ENCODE measurements at places on chromosomes 7 and 10.

DNA sequence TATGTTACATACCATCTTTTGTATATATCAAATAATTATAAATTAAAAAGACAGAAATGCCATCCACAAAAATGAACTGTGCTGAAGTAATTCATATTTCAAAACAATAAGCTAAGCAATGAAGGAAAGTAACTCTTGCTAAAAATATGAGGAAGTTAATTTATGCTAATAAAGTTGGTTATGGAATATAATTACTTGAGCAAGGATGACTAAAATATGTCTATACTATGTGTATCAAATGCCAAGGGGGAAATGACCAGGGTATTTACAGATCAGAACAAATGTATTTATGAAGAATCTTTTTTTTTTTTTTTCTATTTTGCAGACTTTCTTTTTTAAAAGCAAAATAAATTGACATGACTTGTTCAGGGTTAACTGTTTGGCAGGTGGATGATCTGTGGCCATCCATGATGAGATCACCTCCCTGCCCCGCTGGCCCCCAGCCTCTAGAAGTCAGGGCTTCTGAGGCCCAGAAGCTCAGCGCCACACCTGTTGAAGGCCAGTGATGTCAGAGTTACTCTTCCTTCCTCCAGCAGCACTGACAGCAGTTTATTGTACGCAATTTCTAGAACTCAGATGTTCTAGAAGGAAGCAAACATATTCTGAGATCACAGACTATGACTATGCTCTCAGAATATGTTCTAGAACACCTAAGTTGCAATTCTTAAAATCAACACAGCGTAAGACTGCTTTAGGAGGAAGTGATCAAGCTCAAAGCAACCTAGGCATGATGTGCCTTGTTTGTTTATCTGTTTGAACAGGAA lies 196.1 kb upstream of the KLF14 start:
- no peak for DNase-seq

- DNase-seq, result no peak
Measured at GRCh38 chr7:51666751-51667150, 350.1 kb upstream of the COBL start.

- DNase-seq, result no peak
Measured at GRCh38 chr10:114703377-114704107, 45.5 kb upstream of the ABLIM1 start.

GRCh38 chr10:13809427-13809826 lies 222.7 kb downstream of the PRPF18 start:
- no peak for DNase-seq

- DNase-seq, result no peak
Measured at GRCh38 chr10:121655254-121656144, 57.3 kb upstream of the FGFR2 start.

DNA sequence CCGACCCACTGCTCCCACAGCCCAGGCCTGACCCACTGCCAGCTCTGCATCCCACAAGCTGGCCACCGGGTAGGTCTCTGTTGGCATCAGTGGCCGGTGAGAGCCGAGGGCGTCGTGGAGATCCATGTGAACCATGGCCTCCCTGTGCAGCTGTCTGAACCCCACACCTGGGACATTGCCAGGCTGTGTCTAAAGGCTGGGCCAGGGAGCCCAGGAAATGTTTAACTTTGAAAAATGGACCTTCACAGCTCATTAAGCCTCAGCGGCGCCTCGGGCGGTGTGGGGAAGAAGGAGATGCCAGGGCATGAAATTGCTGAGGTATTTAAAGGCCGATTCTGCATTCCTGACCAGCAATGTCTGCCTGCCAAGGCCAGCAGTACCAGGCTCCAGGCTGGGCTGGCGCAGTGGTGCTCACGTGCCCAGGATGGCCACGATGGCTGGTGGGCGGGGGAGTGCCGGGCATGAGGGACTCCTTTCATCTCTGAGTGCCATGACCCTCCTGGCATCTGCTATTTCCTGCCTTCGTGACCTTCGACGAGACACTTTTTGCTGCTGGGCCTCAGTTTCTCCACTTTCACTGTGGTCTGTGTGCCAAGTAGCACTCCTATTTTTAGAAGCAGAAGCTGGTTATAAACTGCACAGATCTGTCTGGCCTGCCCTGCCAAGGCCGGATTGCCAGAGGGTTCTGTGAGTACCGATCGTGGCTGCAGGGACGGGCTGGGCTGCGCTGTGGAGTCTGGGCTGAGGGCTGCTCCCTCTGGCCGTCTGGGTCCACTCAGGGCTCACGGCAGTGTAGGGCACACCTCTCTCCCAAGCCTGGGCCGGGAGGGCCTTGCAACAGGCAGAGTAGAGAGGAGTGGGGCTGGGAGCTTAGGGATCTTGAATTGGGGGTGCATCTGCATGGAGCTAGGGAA lies 21.8 kb downstream of the ELFN1 start:
- DNase-seq, result no peak

DNA sequence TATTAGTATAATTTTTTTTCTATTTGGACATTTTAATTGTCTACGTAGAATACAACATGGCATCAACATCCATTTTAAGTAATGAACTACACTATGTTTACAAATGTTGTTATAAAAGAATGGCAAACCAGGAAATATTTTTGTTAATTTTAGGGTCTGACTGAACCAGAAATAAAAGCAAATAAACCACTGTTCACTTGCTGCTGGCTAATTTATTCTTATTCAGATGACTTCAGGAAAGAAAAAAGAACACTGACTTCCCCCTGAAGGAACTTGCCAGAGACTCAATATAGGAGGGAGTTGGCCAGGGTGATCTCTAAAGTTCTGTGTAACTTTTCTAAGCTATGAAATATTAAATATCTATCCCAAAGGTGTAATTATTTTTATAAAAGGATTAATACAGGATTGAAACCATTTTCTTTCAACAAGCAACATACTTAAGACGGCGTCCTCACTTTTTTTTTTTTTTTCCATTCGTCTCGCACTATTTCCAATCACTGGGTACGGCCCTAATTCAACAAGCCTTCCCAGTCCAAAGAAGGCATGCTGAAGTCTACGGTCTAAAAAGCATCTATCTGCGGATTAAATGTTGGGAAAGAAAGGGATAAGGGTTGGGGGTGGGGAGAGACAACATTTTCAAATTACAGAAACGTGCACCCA lies 1.2 kb downstream of the USP6NL start:
- DNase-seq, result no peak

- DNase-seq, result no peak
Measured at GRCh38 chr7:102047-102711, 90.2 kb upstream of the FAM20C start.

DNA sequence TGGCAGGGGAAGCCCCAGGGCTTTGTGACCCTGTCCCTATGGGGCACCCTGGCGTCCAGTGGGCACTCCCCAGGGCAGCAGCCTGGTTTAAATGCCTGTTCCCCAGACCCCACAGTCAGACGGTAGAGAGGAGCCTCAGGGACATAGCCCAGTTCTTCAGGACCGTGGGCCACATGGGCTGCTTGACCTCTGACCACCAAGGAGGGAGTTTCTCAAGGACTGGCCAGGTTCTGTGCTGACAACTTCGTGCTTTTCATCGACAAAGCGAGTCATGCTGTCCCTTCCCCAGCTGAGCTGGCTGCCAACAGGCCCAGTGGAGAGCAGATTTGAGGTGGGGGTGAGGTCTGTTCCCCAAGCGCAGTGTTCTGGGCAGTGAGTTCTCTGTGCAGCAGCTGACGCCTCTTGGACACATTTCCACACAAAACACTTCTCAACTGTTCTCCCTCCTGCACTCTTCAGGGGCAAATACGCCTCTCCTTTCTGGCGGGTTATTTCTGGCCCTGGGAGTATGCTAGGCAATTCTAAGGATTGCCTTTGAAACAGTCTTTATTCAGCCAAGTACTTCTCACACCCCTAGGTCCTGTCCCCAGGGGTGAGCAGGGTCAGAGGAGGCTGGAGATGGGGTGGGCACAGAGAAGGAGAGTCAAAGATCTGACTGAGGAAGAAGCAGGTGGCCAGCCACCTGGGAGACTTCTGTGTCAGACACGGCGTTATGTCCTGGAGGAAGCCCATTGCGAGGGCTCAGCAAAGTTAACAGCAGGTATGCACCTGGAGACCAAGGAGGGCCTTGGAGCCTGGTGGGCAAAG lies 57.3 kb upstream of the CAMK2B start:
- no peak for DNase-seq

GRCh38 chr10:116015583-116016333 lies 257.2 kb downstream of the GFRA1 start:
- no peak for DNase-seq

DNA sequence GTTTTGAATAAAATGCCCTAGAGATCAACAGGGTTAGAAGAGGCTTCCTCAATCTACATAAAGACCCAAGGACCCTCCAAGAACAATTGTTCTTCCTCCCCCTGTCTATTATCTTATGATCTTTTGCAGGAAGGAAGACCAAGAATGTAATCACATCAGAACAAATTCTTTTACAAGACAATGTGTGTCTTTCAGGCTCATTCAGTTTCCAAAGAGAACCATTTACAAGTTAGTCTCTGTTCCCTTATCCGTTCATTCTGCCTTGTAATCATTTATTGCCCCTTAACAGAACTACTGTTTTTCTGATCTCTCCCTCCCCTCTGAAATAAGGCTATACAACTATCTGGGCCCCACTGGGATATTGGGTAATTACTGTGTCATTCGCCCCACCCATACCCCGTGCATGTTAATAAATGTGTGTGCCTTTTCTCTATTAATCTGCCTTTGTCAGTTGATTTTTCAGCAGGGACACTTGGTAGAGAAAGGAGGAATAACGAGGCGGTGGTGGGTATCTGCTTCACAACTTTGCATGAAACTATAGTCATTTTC lies 5.7 kb upstream of the MKRN1 start:
- no peak for DNase-seq

DNA sequence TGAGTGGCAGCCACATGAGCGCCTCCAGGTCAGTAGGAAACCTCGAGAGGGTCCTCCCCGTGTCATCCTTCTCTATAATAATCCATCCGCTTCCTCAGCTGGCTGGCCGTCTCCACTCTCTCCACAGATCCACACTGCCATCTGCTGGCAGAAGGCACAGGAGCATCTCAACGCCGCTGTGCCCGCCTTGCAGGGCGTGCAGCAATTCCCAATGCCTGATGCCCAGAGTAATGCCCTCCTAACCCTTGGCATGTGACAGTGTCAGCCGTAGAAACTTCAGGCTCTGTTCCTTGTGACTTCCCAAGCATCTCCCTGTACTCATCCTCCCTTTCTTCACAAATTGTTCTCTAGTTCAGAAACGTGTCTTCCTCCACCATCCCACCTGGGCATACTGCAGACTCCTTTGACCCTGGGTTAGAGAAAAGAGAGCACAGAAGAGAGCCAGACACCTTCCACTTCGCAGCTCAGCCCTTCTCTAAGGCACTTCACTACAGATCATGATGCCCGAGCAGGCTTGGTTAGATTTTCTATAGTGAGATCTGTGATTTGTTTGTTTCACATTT lies 70.8 kb downstream of the XPNPEP1 start:
- peak; percentile 84 for DNase-seq

GRCh38 chr10:34690383-34691049 lies 124.6 kb downstream of the PARD3 start:
- no peak for DNase-seq

DNA sequence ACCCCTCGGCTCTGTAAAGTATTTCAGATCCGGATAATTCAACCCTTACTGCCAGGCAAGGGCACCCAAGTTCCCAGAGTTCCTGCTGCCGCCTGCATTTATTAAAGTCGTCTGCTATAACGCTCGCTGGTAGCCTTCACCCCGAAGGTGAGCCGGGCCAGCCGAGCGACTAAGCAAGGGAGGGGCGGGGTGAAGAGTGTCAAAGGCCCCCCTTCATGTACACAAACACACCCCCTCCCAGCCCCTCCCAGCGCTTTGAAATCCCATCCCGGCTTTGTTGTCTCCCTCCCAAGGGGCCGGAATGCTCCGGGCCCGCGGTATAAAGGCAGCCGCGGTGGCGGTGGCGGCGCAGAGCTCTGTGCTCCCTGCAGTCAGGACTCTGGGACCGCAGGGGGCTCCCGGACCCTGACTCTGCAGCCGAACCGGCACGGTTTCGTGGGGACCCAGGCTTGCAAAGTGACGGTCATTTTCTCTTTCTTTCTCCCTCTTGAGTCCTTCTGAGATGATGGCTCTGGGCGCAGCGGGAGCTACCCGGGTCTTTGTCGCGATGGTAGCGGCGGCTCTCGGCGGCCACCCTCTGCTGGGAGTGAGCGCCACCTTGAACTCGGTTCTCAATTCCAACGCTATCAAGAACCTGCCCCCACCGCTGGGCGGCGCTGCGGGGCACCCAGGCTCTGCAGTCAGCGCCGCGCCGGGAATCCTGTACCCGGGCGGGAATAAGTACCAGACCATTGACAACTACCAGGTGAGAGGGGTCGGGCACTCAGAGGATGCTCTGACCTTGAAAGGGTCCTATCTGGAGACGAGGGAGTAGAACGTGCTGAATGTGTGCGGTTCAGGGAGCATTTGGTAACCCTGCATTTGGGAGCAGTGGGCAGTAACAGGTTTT lies at the start of gene DKK1:
TSS of gene DKK1 (plus strand) at position 349 of the 889 bp plus-strand sequence. CDS start at position 503, 154 bp downstream.
- peak; percentile 16 for DNase-seq

DNA sequence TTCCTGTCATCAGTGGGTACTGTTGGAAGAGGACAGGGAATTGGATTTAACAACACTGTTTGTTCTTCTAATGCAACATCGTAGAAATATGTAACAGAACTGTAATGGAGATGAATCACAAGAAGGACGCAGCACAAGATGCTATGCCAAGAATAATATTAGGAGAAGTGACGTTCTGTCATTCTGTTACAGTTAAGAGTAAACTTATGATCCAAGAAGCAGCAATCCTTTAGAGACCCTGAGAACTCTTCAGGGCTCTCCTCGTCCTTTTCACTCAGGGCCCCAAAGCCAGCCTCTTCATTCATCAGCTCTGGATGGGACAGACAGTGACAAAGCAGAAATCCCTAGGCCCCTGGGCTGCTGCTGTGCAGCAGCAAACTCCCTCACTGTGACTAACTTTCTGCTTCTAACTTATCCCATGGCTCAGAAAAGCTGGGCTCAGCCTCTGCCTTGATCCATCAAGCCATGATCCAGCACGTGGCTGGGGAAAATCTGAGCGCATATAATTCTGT lies 8.7 kb upstream of the IL6 start:
- DNase-seq, result no peak

DNA sequence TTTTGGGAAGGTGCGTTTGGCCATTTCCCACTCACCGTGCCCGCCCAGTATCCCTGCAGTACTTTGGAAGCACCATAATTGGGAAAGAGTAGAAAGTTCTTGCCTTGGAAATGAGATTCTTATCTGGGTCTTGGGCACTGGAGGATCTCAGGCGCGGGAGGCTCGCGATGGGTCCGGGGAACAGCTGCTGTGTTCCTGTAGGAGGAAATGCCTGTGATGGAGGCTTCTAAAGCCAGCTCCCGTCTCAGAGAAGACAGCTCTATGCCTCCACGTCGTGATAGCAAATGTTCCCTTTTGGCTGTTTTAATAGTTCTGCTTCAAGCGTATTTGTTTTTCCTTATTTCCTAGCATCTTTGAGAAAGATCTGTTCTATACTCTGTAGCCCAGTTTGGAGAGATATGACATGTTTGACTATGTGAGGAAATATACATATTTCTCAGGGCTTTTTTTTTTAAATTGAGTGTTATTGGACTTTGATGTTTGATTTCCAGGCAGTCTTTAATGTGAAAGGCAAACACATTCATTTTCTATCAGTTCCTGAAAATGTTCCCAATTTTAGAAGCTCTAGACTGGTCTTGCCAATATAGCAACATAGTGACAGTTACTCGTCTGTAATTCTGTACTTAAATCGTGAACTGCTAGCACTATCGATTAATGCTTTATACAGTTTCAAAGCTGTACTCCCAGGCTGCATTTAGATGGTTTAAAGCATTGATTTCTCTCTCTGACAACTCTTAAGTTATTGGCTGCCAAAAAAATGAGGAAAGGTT lies 280.8 kb downstream of the DPP6 start:
- no peak for DNase-seq
